ENCODE measurements at places on chromosomes 5 and 9.

GRCh38 chr5:105740242-105740641 is 1930.5 kb downstream of the EFNA5 start:
- DNase-seq: no peak

DNA sequence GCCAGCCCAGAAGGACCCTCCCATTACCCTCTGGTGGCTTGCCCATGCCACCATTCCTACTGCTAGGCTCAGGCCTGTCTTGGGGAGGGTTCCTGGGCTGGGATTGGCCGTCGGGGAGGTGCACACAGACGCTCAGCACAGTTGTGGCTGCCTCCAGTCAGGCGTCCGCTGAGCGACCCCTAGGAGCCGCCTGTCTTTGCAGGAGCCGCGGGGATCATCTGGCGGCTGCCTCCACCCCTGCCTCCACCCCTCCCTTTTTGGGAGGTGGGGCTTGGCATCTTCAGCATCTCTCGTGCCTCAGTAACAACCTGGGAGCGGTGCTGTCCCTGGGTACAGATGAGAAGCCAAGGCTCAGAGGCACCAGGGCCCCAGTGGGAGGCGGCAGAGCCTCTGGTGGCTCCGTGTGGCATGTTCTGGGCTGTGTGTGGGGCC is 39.6 kb downstream of the RXRA start:
- no peak for DNase-seq

DNA sequence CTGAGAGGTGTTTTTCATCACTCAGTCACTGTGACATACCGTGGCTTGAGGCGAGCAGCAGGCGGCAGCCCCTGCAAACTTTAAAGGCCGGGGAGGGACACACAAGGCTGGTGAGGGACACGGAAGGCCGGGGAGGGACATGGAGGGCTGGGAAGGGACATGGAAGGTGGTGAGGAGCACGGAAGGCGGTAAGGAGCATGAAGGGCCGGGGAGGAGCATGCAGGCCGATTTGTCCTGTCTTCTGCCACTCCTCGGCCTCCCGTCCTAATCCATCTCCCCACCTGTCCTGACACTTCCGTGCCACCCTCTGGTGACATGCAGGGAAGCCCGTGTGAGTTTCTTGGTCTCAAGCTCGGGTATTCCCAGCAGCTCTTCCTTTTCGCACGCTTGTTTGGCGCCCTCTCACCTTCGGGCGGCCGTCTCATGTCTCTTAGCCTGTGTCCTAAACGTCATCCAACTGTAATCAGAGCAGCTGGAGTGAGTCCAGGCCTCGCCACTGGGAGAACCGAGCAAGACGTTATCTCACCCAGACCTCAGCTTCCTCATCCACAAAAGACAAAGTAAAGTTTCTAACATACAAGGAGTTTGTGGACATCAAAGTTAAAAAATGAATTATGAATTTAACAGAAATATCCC is 126.5 kb downstream of the MRPL36 start:
- DNase-seq: no peak

- DNase-seq: no peak
Observed at GRCh38 chr9:2780326-2780725, 63.0 kb downstream of the KCNV2 start.

- no peak for DNase-seq
Observed at GRCh38 chr5:38874948-38875456, 29.2 kb downstream of the OSMR start.

- DNase-seq: peak; percentile 37
Observed at GRCh38 chr9:115118879-115119218, 892 bp upstream of the TNC start.

- peak; percentile 54 for DNase-seq
Observed at GRCh38 chr5:141664733-141665461, 13.7 kb upstream of the FCHSD1 start.

GRCh38 chr5:180684623-180685161 is 35.3 kb upstream of the FLT4 start:
- DNase-seq: no peak

DNA sequence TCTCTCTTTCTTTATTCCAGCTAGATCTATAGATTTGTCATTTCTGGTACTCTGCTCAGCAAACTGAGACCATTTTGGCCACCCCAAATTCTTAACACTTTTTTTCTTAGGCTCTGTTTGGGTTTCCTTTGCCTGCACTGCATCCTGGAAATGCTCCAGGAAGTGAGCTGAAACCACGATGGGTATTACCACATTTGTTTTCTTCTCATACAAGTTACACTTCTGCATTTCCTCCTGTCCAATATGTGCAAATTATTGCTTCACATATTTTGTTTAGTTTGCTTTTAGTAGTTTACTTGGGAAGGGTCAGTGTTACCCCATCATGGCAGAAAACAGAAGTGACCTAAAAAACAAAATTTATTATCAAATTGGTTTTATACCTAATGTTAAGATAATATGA is 498.6 kb upstream of the GRIN3A start:
- no peak for DNase-seq

DNA sequence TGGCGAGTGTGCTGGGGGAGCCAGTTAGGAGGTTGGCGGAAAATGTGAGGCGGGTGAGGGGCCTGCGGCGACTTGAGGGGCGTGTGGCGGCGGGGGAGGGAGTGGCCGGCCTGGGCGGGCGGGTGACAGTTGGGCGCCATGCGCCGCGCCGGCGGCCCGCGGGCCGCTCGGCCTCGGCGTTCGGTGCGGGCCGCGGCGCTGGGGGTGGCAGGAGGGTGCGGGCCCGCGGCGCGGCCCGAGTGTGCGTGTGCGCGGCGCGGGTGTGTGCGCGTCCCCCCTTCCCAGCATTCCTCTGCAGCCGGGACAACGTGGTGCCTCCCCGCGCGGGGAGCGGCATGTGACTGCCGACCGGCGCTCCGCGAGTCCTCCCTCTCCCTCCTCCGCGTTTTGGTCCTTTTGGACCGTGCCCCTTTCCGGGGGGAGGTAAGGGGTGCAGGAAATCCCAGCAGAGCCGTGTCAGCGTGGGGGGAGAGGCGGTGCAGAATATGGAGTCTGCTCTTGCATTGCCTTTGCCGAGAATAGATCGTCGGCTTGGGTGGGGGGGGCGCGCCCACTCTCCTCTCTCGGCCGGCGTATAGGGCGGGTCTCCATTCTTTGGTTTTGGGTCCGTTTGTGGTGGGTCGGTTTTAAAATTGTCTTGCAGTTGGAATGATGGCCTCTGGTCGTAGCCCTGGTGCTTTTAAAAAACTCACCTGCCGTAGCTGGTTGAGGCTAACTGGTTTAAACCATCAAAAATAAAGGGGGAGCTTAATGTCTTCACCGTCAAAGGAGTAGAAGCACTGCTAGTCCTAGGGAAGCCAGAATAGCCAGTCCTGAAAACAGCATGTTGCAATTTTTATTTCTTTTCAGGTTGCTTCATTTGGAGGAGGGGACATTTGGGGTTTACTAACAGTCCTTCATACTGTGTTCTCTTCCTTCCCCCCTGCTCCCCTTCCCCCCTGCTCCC is 2.0 kb downstream of the LARP1 start:
- peak; percentile 48 for DNase-seq

DNA sequence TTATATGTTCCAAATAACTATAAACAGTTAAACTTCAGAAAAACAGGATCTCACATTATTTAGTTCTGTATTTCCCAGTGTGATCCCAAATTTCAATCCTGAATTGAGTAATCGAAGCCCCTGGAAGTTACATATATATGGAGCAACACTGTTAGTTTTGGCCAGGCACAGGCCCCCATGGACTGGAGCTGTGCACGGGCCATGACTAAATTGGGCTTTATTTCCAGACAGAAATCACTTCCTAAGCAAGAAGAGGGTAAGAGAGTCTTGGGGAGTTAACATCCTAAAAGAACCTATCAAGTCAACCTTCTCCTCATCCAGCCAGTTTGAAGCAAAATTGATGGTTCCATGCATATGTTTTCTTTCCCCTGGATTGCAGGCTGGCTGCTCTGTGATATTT is 393.0 kb downstream of the TMEM167A start:
- DNase-seq: no peak

DNA sequence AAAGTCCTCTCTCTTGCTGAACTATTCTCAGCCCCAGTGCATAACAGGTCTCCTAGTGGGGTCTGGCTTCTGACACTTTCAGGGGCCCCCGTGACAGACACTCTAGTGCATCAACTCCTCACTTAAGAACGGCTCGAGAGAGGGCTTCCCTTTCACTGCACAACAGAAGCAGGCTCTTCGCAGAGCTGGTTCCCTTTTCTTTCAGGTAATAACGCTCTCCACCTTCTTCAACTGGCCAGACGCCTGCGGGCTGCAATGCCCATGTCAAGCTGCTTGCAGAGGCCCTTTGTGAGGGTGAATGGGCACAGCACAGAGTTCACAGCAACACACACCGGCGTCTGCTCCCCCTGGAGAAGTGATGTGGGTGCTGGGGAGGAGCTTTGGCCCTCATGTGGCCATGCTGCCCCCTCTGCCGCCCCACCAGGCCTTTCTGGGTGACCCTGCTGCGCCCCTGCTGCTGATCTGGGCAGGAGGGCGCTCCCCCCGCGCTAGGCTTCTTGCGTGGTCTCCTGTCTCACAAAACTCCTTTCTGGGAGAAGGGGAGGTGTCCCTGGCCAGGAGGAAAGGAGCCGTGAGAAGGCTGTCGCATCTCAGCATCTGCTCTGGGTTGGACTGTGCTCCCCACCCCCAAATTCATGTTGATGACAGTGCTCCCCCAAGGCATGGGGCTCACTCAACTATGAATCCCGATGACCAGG is 2.4 kb downstream of the MRPL36 start:
- DNase-seq: no peak

DNA sequence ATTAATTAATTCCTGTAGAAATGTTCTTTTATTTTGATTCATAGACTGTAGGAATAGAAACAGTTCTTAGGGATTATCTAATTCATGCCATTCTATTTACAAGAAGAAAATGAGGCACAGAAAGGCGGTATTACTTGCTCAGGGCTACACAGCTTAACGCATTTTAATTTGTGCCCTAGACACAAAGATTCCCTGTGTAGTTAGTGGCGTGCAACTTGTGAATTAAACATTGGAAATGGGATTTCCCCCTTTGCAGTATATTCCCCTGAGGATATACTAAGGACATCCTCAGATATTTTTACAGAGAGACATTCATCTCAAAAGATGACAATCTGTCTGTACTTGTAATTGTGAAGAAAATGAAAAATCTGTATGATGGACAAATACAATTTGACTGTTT is 108.1 kb downstream of the SGCD start:
- no peak for DNase-seq

- no peak for DNase-seq
Observed at GRCh38 chr5:163460562-163461171, at the start of gene HMMR. HMMR (plus strand) TSS chr5:163460632; CDS start chr5:163460693, 61 bp downstream.

- DNase-seq: no peak
Observed at GRCh38 chr9:17291766-17292165, 156.9 kb downstream of the CNTLN start.
